ENCODE measurements at places on chromosomes 11 and 22.

DNA sequence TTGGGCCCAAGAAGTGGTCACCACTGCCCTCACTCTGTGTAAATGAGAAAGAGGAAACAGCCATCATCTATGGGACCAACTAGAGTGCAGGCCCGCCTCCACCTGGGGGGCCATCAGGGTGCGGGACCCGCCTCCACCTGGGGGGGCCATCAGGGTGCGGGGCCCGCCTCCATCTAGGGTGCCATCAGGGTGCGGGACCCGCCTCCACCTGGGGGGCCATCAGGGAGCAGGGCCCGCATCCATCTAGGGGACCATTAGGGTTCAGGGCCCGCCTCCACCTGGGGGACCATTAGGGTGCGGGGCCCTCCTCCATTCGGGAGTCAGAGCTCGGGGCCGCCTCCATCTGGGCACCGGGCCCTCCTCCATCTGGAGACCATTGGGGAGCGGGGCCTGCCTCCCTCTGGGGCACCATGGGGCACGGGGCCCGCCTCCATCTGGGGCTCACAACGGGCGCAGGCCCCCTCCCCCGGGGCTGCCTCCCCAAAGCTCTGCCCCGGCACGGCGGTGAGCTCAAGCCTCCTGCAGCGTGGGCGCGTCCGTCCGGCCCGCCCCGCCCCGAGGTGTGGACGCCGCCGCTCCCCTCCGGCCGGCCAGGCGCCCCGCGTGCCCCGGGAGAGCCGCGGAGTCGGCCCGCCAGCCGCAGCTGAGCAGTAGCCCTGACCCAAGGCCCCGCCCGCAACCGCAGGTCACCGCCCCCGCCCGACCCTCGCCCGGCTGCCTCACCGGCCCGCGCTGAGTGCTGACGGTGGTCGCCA lies 512 bp downstream of the TOLLIP start:
- peak; percentile 12 for DNase-seq

DNA sequence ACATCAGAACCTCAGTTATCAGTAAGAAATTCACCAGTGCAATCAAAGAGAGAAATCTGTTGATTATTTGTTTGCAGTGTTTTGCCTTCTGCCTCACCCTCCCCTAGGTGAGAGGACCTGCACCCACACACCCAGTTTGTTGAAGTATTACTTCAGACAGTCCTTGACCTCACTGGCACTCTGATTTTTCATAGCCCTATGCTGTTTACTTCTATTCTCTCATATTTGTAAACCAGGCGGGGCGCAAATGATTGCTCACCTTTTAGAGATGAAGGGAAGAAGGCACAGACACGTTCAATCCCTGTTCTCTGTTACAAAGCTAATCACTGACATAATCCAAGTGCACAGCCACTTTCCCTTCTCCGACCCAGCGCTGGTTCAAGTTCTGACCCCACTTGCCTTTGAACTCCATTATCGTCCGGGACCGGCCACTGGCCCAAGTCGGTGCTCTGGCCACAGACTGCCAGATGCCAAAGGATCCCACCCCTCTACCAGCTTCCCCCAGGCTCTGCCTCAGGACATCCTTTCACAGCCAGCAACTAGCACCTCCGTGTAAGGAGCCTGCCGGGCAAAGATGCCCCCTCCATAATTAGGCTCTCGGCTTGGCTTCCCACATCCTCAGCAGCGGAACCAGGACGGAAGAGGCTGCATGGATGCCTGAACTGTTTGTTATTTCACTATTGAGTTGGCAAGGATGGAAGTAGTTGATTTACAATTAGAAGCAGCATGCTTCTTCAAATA lies 1.7 kb downstream of the ETS1 start:
- DNase-seq: no peak

- no peak for DNase-seq
Measured at GRCh38 chr11:37727371-37727770, 1129.3 kb upstream of the RAG2 start.

DNA sequence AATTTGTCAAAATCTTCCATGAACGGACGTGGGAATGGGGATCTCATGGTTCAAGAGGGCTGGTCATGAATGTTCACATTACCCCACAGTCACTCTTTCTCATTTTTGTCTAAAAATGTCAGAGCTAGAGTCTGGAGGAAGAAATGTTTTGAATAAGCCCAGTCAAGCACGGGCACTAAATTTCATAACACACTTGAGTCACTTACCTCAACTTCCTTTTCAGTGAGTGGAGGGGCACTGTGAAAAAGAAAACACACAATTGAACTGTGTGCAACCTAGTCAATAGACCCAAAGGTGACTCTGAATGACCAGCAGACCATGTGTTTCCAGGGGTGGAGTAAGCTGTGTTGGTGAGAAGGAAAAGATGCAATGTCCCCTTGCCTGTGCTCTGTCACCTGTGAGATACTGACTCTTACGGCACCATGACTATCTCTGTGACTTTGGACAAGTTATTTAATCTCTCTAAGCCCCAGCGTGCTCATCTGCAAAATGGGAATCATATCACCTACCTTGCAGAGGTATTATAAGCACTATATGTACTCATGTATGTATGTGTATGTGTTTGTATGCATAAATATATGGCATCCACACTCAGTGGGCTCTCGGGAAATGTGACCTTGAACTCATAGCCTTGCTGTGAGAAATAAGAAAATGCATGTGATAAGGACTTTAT lies 38.2 kb upstream of the LYVE1 start:
- DNase-seq: no peak

DNA sequence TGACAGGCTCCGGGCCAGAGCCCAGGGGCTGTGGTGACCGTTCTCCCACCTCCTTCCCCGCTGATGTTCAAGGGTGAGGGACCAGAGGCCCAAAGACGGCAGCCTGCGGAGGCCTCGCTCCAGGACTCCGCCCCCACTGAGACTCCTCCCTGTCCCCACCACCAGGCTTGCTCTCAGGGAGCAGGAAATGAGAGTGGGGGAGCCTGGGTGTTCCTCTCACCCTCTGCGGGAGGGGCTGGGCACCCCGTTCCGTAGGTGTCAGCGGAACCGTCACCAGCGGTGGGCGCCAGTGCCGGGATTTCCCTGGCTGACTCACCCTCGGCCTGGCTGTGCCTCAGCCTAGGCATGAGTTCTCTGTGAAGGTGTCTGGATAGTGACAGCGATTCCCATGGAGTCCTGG lies 15.7 kb downstream of the DAGLA start:
- DNase-seq: no peak

DNA sequence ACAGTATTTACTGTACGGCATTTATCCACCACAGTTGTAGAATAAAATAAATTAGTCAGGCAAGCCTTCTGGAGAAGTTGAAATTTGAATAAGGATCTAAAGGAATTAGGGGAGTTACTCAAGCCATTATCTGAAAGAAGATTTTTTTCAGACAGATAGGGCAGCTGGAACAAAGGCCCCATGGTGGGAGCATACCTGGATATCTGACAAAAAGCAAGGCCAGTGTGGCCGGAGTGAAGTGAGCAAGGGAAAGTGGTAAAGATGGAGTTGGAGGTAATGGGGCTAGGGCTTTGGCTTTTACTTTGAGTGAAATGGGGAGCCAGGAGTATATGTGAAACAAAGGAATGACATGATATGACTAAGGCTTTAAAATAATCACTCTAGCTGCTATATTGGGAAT lies 45.7 kb upstream of the PSMA1 start:
- no peak for DNase-seq

DNA sequence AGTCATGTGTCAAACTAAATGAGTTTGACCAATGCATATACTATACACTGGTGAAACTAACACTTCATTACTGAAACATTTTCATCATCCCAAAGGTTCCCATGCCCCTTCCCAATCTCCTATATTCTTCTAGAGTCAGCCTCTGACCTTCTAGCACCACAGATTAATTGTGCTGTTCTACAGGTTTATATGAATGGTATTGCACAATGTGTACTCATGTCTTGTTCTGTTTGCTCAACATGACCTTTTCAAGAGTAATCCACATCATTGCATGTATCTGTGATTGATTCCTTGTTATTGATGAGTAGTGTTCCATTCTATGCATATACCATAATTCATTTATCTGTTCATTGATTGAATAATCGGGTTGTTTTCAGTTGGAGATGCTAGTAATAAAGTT lies 7.5 kb upstream of the OR8G1 start:
- no peak for DNase-seq

DNA sequence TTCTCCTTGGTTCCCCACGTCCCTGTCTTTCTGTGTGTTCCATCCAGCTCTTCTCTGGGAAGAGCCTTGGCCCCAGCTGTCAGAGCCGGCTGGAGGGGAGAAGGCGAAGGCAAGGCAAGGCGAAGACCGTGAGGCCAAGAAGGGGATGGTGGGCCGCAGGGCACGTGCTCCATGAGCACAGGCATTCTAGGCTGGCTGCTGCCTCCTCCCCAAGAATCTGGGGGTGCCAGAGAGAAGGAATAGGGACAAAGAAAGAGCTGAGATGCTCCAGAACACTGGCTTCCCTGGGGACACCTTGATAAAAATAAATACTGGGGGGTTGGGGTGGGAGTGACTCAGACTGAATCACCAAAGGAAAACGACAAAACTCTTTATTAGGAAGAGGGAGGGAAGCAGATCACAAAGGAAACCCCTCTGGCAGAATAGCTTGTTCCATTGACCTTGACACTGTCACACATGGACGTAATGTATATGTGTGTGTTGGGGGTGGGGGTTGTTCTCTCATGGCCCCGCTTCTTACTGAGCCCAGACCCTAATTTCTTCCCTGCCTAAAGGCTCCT lies 52.5 kb downstream of the NECTIN1 start:
- no peak for DNase-seq

GRCh38 chr11:67663532-67664212 lies 10.8 kb downstream of the ALDH3B2 start:
- no peak for DNase-seq

DNA sequence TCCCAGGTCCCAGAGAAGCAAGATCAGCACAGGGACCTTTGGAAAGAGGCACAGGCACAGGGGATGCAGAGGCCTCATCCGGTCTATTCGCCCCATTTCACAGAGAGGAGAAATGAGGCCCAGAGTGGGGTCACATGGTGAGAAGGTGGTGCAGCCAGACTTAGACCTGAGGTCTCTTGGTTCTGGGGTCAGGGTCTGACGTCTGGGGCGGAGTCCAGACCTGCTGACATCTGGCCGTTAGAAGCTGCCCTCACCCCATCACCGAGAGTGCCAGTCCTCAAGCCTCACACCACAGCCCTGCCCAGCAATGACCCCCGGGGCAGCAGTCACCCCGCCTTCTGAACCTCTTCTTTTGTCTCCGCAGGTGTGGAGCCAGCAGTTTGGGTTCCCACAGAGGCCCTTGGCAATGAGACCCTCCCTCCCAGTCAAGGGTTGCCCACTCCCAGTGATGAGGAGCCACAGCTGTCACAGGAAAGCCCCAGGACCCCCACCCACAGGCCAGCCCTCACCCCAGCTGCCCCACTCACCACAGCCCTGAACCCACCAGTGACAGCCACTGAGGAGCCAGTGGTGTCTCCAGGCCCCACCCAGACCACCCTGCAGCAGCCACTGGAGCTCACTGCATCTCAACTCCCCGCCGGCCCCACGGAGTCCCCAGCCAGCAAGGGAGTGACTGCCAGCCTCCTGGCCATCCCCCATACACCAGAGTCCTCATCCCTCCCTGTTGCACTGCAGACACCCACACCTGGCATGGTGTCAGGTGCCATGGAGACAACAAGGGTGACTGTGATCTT lies 62.4 kb downstream of the OTOG start:
- DNase-seq: no peak

- no peak for DNase-seq
Measured at GRCh38 chr11:113238721-113239120, 75.7 kb upstream of the TTC12 start.
